ENCODE measurements at places on chromosomes 5 and 9.

DNA sequence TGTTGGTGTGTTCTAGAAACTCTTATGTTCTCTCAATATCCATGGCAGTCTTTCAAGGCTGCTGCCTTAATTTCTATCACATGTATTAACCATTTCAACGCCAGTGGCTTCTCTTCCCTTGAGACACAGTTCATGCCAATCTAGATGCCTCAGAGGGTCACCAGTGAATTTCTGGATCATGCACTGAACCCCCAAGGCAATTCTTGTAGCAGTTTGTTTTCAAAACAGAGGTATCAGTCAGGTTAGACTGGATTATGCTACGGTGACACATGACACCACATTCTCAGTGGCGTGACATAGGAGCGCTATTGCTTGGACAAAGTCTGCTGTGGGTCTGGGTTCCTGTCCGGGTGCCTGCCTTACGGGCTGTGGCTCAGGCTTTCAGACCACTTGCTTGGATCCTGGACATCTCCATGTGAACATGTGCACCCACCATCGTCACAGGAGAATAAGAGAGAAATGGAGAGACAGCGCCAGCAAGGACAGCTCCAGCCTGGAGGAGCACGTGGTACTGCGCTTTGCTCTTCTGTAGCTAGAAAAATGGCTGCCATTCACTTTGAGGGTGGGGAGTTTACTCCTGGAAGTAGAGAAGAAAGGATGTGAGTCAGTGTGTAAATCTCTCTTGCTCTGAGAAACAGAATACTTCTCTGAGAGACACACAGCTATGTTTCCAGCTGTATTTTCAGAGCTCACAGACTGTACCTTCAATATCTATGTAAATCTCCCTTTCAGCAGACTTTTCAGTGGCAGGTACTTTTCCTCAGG lies 329.3 kb upstream of the ADCY2 start:
- no peak for DNase-seq

DNA sequence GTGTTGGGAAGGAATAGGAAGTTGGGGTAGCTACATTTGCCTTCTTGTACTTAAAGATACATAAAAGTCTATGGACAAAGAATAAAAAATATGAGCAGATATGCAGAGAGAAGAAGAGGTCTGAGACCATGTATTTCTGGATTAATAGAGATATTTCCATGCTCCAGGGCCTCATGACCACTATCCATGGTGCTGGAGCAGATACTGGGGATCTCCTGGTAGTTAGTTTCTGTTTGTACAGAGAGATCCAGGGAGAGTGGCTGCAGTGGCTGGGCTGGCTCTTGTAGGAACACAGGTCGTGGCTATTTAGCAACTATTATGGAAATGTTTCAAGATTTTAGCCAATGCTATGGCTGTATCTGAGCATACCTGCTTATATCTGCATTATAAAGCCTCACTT lies 184.2 kb upstream of the TMEM161B start:
- no peak for DNase-seq

GRCh38 chr9:79592726-79593493 lies 21.1 kb downstream of the TLE4 start:
- DNase-seq: no peak

DNA sequence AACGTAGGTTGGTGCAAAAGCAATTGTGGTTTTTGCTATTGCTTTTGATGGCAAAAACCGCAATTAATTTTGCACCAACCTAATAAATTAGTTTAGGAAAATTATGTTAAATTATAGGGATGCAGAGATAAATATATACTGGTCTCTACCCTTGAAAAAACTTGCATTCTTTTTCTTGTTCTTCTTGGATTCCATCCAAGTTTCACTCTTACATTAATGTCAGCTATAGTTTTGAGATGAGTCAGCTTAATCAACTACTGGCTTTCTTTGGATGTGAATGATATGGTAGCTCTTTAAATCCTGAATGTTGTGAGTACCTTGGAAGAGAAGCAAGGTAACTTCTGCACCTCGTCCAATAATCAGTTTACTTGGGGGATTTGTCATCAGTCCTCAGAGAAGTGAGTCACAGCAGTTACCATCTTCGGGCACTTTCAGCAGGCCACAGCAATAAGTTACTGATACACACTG lies 549.0 kb upstream of the ZNF608 start:
- no peak for DNase-seq

DNA sequence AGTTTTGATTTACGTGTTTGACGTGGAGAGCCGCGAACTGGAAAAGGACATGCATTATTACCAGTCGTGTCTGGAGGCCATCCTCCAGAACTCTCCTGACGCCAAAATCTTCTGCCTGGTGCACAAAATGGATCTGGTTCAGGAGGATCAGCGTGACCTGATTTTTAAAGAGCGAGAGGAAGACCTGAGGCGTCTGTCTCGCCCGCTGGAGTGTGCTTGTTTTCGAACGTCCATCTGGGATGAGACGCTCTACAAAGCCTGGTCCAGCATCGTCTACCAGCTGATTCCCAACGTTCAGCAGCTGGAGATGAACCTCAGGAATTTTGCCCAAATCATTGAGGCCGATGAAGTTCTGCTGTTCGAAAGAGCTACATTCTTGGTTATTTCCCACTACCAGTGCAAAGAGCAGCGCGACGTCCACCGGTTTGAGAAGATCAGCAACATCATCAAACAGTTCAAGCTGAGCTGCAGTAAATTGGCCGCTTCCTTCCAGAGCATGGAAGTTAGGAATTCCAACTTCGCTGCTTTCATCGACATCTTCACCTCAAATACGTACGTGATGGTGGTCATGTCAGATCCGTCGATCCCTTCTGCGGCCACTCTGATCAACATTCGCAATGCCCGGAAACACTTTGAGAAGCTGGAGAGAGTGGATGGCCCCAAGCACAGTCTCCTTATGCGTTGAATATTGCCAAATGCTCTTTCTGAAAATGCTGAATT lies 850 bp downstream of the RRAGA start:
- DNase-seq: no peak

DNA sequence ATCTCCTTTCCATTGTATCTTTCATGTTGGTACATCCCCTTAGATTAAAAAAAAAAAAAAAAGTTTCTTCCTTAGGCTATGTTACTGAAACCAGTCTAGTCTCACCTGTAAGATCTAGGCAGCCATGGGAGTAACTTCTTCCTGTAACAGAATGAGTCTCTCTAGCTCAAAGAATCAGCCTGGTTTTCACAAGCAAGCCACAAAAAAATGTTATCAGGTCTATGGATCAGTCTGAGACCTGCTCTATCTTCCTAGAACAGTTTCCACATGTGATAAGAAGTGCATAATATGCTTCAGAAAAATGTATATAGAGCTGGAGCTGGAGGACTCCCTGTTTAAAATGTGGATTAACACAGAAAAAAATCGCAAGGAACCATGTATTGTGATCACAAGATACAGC lies 53.8 kb downstream of the ARRDC3 start:
- no peak for DNase-seq

GRCh38 chr9:90288275-90288639 lies 354.4 kb downstream of the DIRAS2 start:
- DNase-seq: no peak

DNA sequence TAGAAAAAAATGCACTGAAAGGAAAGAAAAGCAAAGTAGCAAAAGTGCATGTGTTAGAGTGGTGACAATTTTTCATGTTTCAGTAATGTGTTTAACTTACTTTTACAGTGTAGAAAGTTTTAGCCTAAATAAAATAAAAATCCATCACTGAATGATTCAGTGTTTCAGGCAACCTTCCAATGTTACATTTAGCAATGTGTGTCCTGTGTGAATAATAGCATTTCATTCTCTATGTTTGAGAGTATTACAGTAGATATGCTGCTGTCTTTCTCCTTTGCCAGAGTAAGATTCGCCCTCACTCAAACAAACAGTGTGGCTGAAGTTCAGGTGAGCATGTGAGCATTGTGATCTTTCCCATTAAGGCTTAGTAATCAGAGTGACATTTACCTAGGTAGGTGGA lies 171.1 kb downstream of the TARS1 start:
- DNase-seq: no peak

GRCh38 chr5:75734913-75735789 lies 17.9 kb upstream of the POC5 start:
- no peak for DNase-seq

GRCh38 chr9:110179734-110180133 lies 28.2 kb downstream of the C9orf152 start:
- DNase-seq: no peak

- no peak for DNase-seq
Measured at GRCh38 chr5:139646111-139646510, 2.0 kb upstream of the CXXC5 start.

DNA sequence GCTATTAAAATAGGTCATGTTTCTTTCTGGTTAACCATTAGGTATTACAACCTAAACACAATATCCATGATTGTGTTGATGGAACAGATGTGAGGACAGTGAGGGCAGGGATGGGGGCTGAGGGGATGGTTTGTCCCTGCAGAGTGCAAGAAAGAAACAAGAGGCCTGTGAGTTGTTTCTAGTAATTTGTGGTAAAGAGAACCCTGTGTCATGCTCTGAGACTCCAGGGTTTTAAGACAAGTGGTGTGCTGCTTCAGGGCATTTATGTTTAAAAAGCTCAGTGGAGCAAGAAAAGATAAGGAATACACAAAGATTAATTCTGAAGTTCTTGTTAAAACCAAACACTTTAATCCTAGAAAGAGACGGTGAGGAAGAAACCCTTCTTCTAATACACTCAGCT lies 656.5 kb downstream of the TLE1 start:
- no peak for DNase-seq

GRCh38 chr9:34085581-34086500 lies 37.2 kb upstream of the UBAP2 start:
- no peak for DNase-seq

DNA sequence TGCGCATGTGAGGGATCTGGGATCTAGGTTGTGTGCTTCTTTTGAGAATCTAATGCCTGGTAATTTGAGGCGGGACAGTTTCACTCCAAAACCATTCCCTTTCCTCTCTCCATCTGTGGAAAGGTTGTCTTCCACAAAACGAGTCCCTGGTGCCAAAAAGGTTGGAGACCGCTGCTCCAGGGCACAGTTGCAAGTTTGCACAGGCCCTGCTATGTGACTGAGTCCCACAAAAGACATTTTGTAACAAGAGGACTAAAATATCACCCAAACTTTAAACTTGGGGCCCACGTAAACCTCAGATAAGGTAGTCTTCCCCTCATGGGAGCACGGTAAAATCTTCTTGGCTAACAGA lies 5.8 kb upstream of the ZNF367 start:
- DNase-seq: no peak

- DNase-seq: peak; percentile 71
Measured at GRCh38 chr9:19386502-19387044, 6.5 kb upstream of the RPS6 start.

DNA sequence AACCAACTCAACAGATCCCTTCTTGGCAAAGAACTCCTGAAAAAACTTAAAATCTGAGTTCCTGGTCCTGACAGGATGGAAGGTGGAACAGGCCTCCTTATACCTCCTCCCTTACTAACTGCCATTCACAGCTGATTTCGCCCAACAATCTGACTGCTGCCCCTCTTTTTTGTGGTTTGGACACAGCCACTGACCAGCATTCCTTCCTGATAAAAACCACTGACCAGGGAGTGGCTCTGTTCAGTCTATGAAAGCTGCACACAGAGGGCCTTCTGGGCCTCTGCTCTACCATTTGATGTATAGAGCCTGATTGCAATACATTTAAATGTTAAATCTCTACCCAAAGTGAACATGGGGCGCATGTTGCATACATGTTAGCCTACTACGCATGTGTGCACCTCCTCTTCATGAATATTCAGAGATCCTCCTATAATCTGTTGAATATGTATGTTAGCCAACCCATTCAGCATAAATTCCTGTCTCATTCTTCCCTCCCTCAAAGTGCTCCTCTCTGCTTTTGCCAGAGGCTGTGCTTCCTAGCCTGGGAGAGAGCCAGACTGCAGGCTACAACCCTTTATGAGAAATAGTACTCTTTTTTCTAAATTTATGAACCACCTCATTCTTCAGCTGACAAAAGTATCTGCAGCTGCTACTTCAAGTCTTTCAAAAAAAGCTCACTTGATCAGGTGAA lies 93.7 kb upstream of the MRPS30 start:
- DNase-seq: no peak

- no peak for DNase-seq
Measured at GRCh38 chr9:211557-211956, 3.1 kb upstream of the DOCK8 start.

DNA sequence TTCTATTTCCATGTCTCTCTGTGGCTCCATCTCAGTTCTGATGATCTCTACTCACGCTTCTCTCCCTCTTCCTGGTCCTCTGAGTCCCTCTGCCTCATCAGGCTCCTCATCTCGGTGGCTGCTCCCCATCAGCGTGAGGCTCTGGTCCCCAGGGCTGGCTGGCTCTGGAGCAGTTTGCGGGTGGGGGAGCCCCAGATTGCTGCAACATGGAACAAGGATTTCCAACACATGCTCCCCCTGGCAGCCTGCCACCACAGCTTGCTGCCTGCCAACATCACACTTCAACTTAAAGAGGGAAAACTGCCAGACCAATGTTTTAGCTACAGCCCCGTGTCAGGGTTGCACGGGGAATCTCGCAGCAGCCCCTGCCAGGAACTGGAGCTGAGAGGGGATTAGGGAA lies 77.2 kb upstream of the NEK6 start:
- no peak for DNase-seq

DNA sequence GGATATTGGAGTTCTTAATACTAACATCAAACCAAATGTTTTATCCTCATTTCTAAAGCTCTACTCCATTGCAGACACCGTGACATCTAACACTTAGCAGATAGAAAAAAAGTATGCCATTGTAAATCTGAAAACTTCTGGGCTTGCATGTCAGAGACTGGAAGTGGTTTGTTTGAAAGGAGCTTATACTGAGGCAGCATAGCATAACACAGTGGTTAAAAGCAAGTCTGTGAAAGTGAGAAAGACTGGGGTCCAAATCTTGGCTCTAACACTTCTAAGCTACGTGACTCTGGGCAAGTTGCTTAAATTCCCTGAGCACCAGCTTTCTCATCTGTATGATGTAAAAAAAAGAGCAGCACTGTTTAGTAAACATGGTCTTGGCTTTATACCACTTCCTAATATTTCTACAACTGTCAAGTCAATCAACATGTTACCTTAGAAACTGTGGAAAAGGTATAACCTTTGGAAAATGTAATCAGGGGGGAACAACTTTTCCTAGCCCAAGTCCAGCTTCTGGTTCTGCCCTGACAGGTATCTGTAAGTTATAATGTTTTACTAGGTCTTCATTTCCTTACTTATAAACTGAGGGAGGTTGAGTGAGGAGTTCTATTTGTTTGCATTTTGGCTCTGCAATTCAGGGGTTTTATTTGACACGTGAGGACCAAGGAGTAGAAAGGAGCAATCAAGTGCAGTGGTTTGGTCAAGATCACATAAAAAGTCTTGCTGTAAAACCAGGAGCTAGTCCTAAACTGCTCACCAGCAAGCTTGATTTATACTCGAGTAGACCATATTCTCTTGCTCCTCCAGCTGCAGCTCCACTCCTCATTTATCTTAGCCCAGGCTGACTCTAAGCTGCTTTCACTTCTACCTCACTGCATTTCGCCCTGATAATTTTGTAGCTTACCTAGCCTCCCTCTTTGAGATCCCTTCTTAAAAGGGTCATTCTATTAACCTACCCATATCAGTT lies 541.0 kb downstream of the RAB3C start:
- DNase-seq: no peak

Measured in pulmonary artery endothelial cell (primary cell).